GM20000 (cell line): ENCODE measurements at places on chromosomes 11 and 22.
A peak's percentile ranks its signal among the peaks of the same experiment; 100 is the strongest.

DNA sequence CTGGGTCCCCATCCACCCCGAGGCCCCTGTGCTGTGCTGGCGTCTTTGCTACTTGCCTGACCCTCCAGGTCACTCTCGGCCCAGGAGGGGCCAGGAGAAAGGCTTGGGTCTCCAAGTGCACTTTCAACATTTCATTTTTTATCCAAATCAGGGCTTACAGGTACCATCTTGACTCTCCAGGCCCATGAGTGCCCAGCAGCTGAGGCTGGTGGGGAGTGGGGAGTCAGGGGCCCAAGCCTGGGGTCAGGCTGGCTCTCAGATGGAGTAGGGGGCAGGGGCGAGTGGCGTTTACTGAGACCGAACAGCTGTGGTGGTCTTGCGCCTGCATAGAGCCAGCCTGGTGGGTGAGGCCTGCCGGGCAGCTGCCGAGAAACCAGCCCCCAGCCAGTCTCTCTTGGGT, 61.6 kb downstream of the MPPED1 start:
- DNase-seq: no peak

GRCh38 chr11:16999116-16999515, 15.1 kb downstream of the PLEKHA7 start:
- no peak for DNase-seq

DNA sequence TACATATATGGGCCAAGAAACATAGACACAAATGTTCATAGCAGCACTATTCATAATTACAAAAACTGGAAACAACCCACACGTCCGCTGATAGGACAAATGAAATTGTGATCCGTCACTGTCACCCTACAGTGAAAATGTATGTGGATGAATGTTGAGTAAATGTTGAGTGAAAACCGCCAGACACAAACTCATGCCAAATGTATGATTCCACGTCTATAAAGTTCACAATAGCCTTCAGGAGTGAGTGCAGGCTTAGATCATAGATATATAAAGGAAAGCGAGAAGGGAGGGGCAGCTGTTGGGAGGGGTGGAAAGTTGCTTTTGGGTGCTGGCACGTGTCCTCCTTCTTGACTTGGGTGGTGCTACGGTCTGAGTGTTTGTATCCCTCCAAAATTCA, 33.6 kb downstream of the DBX1 start:
- no peak for DNase-seq

- DNase-seq: peak; percentile 28
These were observed 6.0 kb upstream of the OR5B21 start for GRCh38 chr11:58513747-58514367.

DNA sequence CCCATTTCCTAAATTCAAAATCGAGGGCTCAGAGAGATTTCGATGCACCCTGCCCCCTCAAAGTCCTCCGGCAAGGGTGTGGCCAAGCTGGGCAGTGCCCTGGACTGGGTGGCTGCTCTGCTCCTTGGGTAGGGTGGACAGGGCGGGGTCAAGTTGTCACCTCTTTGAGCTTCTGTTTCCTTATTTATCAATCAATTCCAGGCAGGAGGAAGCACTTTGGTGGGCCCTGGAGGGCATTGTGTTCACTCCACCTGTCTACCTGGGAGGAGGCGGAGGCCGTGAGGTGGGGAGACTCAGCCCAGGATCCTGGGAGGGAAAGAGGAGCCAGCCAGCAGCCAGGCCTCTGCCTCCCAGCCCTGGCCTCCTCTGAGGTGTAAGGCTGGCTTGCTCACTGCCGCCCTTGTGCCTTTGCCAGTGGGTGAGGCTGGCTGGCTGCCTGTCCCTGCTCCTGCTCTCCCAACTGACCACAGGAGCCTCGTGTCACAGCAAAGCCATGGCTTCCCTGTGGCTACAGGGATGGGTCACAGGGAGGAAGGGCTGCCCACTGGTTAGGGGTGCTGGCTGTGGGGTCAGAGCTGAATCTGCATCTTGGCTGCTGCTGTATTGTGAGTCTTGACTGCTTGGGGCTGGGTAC, 25.5 kb upstream of the SHISAL1 start:
- no peak for DNase-seq

- DNase-seq: no peak
These were observed 82.5 kb upstream of the DDI1 start for GRCh38 chr11:103953797-103954486.

DNA sequence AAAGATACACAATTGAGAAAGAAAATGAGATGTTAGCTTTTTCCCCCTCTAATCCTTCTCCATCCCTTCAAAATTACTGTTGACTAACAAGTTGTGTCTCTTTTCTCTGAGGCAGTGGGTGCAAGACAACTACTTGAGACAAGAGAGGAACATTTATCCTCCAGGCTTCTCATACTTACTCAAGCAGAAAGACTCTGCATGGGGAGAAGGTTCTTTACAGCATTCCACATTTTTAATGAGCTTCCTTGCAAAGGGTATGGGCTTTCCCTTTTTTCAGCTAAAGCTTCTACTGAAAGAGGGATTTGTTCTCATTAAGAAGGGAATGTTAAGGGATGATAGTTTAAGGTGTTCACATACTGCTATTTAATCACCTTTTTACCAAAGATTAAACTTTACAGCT, 47.8 kb downstream of the PAX6 start:
- DNase-seq: no peak

- no peak for DNase-seq
These were observed 1398.9 kb downstream of the BRD1 start for GRCh38 chr22:48428631-48429371.

GRCh38 chr11:5966958-5967357, 1.3 kb downstream of the OR56A5 start:
- no peak for DNase-seq

GRCh38 chr11:107792049-107792443, 66.5 kb downstream of the SLC35F2 start:
- DNase-seq: no peak

DNA sequence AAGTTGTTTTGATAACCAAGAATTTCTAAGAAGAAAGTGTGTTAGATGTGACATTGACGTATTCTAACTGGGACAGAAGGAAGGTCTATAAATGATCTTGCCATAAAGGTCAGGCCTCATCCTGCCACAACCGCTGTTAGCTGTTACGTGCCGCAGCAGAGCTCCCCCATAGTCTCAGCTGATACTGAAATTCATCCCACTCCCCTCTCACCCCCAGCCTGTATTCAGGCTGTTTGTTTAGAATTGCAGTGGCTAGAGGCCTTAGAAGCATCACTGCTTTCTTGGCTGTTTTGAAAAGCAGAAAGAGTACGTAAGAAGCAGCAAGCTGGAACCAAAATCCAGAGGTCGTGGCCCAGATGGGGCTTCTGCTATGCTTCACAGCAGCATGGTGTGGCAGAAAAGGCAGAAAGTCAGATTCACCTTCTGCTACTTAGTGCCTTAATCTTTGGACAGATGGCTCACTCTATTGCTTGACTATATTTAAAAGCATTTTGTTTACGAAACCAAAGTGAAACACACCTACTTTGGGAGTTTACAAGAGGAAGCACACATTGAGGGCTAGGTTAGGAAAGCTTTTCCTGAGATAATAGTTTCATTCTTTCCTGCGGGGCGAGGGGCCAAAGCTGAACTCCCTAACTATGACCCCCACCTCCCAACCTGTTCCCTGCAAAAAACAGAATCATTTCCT, 950 bp upstream of the LAYN start:
- peak; percentile 19 for DNase-seq

DNA sequence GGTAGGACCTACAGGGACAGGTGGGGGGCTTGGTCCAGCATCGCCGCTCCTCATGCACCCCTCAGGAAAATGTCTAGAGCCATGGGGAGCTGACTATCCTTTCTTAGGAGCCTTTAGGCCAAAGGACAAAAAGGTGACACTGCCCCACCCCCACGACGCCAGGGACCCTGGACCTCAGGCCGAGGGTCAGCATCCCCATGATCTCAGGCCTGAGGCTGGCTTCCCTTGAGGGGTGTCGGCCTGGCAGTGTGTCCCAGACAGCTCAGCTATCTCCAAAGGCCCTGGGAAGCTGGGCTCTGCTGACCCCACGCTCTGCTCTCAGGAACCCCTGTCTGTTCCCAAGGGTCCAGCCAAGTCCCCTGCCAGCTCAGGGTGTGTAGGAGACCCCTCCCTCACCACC, 16.3 kb downstream of the MRGPRG start:
- DNase-seq: no peak

DNA sequence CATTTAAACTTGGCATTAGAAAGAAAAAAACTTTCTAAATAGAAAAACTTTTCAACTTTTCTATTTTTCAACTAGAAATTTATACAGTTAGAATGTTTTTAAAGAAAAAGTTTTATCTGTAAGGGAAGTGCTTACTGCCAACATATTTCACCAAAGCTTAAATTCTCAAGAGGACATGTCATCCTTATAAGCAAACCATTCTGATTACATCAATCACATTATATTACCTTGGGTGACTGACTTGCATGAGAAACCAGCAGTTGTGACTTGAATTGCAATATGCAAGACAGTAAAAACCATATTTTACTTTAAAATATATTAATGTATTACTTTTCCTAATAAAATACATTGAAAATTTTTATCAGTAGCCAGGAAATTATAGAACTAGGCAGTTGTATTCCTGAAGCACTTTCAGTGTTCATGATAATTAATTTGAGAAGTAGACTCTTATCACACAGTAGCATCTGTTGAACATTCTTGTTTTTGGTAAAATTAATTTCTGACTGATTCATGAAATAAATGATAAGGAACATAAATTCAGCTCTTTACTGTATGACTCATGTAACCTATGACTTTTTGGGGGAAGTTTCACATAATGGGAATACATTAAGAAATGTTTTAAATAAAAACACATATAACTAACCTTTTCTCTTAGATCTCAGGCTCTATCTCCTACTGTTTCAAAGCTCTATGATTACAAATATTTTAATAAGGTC, 345.0 kb upstream of the CCDC179 start:
- DNase-seq: no peak

DNA sequence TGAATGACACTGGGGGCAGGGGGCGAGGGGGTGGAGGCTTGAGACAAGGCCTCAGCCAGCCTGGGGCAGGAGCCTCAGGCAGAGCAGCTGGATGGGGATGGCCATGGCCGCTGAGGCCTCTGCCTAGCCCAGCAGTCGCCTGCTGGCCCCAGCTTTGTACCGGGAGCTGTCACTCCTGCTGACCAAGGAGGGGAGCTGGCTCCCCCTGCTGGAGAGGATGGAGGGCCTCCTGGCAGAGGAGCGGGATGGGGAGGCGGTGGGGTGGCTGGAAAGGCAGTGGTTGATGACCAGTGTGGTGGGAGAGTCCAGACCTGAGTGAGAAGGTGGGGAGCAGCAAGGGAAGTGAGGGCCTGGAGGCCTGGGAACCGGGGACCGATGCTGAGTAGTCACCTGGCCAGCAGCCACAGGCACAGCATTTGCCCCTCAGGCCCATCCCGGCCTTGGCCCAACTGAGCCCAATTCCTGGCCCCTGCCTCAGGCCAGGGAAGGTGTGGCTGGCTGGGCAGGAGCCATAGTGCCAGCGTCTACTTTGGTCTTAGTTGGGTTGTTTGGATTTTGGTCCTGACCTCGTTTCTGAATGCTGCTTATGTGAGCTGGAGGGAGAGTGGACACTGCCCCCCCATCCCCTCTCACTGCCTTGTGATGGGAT, 6.0 kb upstream of the SUSD2 start:
- DNase-seq: peak; percentile 83

GRCh38 chr11:44774731-44775130, 48.0 kb downstream of the TSPAN18 start:
- DNase-seq: no peak

- DNase-seq: no peak
These were observed 7.8 kb downstream of the SEPTIN3 start for GRCh38 chr22:41976961-41977566.

GRCh38 chr22:45879552-45879949, 97.4 kb downstream of the WNT7B start:
- no peak for DNase-seq

DNA sequence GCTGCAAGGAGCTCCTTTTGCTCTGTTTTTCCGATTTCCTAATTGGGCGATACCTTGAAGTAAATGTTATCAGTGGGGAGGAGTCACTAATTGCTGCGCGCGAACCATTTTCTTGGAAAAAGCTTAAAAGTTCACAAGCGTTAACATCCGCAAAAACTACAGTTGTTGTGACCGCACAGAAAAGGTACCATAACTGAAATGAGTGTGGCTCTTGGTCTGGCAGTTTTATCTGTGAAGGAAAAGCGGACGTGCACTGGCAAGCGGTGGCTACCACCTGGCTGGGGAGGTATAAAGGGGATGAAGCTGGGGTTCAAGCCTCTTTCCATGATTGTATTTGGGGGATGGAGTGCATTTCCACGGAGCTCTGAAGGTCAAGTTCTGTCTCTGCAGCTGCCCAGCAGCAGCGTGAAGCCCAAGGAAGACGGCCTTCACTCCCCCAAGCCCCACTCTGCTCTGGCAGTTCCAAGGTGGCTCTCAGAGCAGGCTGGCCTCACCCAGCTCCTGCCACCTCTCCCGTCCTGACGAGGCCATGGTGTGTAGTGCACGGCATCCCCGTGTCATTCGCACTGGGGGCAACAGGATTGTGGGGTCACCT, 27.5 kb downstream of the MOV10L1 start:
- DNase-seq: no peak

GRCh38 chr22:50705851-50706351, 32.1 kb upstream of the ACR start:
- no peak for DNase-seq

DNA sequence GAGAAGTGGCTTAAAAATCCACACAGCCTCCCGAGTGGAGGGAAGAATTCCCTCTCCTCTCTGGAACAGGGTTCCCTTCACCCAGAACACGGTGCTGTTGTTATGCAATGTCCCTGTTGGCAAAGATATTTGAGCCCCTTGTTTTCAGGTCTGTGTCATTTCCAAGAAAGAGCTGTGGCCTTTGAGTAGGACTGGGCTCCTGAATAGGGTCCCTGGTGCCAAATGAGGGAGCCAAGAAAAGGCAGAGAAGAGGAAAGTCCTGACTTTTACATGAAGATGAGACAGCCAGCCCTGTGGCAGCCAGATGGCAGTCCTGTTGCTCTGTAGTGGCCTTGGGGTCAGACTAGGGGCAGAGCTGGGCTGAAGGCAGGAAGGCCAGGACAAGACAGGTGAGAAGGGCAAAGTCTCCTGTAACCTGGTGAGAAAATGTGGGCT, 51.2 kb upstream of the ELF5 start:
- DNase-seq: no peak

- no peak for DNase-seq
These were observed 32.8 kb upstream of the CTTN start for GRCh38 chr11:70365544-70365927.
